ENCODE measurements at places on chromosomes 16 and 17.

DNA sequence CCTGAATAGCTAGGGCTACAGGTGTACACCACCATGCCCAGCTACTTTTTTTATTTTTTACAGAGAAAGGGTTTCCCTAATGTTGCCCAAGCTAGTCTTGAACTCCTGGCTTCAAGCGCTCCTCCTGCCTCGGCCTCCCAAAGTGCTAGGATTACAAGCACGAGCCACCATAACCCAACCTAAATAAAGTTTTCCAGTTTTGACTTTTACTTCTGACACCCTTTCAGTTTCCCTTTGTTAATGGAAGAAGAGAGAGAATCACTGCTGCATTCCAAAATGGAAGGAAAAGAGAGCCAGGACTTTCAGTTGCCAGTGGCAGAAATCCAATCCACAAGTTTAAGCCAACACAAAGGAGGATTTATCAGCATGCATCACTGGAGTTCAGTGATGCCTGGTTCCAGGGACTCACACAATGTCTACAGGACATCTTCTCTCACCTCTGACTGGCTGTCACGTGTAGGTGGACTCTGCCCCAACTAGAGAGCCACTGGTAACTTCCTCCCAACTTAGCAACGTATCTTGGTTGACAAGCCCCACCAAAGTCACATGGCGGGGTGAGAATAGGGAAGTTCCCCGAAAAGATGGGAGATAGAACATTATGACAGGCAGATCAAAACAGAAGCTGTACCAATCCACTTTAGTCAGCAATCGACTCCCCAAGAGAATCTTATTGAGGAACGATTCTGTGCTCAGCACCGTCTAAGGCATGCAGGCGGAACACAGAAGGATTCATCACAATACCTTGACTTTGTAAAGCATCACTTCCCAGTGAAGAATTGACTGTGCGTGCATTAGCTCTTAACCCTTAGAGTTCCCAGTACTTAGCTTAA is 46.5 kb downstream of the GAS7 start:
- DNase-seq: no peak

DNA sequence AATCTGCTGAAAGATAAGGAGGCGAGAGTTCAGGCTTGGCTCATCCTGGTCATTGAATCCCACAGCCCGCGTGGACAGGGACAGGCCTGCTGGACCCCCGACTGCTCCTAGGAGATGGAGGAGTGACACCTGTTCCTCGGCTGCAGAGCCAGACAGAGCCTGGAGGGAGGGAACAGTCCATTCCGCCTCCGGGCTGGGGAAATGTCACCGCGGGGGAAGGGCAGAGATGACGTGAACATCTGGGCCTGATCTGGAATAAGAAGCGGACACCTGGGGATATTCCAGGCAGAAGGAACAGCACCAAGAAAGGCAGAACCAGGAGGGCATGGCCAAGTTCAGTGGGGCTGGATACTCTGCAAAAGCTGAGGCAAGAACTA is 1.5 kb downstream of the ZNF747 start:
- no peak for DNase-seq

DNA sequence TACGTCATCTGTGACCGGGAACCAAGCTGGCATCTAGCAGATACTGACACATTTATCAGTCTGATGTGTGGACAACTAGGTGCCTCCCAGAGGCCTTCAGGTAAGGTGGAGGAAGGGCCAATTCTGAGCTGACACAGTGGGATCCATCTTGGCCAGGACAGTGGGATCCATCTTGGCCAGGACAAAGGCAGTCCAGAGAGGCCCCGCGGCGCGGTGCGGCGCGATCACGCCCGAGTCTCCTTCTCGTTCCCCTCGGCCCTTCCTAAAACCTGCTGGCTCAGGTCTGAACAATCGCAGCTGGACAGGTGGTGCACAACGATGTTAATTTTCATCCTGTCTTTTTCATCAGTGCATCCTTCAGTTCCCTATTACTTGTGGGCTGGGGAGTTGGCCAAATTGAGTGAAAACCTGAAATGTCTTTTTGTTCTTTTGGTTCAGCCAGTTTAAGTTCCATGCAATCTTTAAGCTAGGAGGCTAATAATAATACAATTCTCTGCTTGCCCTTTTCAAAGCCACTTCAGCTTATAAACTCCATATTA is 486 bp upstream of the WSB1 start:
- no peak for DNase-seq

DNA sequence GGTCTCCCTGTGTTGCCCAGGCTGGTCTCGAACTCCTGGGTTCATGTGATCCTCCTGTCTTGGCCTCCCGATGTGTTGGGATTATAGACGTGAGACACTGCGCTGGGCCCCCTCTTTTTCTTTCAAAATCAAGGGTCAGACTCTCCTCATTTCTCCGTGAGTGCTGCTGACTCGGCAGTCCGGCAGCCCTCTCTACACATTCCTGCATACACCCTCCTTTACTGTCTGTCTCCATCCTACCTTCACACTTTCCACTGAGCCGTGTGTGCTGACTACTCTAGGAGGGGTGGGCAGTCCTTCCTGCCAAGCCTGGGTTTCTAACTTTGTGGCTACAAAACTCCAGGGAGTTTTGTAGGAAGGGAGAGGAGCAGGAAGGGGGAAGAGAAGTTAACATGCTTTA is 195.2 kb downstream of the PARN start:
- no peak for DNase-seq

- DNase-seq: no peak
Measured at GRCh38 chr16:48531011-48531962, 78.7 kb downstream of the N4BP1 start.

- no peak for DNase-seq
Measured at GRCh38 chr17:34703533-34703932, 124.2 kb downstream of the TMEM132E start.

DNA sequence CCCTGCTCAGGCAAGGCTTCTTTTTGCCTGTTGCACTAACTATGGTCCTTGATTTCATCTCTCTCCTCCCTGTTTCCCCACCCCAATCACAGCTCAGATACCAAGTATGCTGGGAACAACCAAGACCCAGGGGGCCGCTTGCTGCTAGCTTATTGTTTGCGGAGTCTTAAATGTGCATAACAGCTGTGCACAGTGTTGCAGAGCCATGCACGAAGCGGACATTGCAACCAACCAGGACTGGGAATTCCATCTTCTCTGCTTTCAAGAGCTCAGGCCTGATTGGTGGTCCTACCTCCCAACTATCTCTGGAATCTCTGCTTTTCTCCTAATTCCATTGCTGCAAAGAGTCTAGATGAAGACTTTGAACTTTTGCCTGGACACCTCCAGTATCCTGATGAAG is 281.3 kb upstream of the TNRC6C start:
- DNase-seq: no peak

DNA sequence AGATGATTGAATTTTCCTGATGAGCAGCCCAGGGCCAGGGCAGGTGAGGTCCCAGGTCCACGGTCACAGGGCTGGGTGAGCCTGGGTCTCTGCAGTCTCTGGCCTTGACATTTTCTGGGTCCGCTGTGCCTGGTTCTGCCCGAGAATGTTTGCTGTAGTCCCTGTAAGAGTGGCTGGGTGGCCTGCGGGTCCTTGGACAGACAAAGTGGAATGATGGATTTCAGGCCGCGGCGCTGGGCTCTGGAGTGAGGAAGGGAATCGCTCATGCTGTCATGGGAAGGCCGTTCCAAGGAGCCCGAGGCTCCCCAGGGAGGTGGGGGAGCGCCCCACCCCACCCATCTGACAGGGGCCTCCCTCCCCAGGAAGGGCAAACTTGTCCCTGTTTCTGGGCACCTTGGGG is 153.5 kb upstream of the CIBAR2 start:
- no peak for DNase-seq

- DNase-seq: no peak
Measured at GRCh38 chr17:33113991-33114370, 122.3 kb downstream of the SPACA3 start.

GRCh38 chr17:4583782-4584100 is 588 bp upstream of the SMTNL2 start:
- DNase-seq: no peak

DNA sequence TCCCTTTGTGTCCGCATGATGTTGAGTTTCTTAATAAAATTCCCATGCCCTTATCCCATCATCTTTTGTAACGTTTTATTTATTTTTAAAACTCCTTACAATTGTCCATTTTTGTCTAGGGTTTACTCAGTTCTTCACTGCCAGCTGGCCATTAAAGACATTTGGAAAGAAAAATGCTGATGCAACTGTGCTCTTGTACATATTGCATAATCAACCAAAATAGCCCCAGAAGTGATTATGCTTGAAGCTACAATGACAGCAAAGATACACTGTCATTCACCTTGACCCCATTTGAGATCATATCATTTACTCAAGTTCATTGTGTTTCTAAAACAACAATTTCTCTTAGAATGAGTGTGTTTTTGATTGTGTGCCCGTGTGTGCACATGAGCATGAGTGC is 1074.6 kb upstream of the RBFOX1 start:
- DNase-seq: no peak

GRCh38 chr17:47948706-47949196 is 7.4 kb downstream of the PNPO start:
- no peak for DNase-seq
